SIG-M5 (cell line): ENCODE measurements at places on chromosomes 11 and 22.

DNA sequence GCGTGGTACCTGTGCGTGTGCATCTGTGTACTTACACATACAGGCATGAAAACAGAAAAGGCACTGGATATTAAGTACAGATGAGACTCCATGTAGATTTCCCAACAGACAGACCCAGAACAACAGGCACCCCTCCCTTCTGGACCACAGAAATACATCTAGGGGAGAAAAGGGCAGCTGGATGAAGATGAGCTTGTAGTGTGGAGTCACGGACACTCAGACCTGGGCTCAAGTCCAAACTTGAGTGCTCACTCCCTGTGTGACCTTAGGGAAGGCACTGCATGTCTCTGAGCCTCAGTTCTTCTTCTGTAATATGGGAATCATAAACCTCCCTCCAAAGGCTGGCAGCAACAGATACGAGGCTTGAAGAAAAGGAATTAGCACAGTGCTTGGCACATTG, 108.9 kb downstream of the GALNT18 start:
- no peak for DNase-seq

- DNase-seq, result no peak
Observed at GRCh38 chr11:84089072-84090057, 803.2 kb upstream of the CCDC90B start.

DNA sequence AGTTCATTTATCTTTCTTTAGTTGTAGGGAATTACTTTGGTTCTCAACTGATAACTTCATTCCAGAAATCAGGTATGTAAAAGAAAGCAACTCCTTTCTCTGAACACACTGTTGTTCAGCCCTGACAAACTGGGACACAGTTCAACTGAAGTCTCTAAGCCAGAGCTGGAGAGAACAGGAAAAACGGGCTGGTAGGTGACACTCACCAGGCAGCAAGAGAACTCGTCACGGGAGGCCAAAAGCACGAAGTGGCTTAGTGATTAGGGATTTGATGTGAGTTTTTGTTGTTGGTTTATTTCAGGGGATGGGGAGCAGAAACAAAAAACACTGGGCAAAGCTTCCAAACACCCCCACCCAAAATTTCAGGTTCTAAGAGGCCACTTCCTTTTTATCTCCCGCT, 54.1 kb downstream of the MYH9 start:
- no peak for DNase-seq

- DNase-seq, result no peak
Observed at GRCh38 chr11:117478126-117478860, 150.6 kb downstream of the CEP164 start.

DNA sequence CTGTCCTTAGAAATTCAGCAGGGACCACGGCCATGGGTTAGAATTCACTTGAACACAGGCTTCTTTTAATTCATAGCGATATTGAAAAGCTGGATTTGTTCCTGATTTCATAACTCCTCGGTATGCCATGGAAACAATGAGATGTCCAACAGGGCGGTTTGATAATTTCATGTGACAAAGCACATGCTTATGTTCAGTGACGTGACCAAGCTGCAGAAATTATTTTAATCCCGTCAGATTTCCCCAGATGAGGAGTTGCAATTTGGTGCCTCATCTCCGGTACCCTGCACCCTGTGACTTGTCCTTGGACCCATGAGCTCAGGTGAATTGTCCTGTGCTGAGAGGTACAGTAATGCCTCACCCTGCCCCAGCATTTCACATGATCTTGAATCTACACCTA, 81.7 kb downstream of the C11orf91 start:
- no peak for DNase-seq

GRCh38 chr11:34509336-34509876, 4.2 kb downstream of the ELF5 start:
- no peak for DNase-seq

- no peak for DNase-seq
Observed at GRCh38 chr11:78319453-78319955, 98.1 kb downstream of the GAB2 start.

DNA sequence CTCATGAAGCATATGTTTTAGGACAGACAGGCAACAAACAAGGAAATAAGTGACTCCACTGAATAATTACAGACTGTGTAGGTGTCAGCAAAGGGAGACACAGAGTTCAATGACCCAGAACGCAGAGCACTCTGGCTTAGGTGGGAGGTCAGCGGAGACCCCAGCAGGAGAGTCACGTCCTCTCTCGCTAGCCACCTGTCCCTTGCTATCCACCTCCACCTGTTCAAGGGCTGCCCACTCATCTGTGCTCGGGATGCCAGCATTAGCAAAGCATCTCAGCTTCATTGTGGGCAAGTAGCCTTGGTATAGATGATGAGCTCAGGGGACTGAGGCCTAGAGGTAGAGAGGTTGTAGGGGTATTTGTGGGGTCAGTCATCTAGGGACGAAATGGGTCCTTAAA, 21.8 kb upstream of the ATXN10 start:
- DNase-seq, result no peak

GRCh38 chr11:44670794-44671193, 56.0 kb upstream of the TSPAN18 start:
- DNase-seq, result no peak

- no peak for DNase-seq
Observed at GRCh38 chr22:39138357-39138997, 14.0 kb downstream of the CBX7 start.

DNA sequence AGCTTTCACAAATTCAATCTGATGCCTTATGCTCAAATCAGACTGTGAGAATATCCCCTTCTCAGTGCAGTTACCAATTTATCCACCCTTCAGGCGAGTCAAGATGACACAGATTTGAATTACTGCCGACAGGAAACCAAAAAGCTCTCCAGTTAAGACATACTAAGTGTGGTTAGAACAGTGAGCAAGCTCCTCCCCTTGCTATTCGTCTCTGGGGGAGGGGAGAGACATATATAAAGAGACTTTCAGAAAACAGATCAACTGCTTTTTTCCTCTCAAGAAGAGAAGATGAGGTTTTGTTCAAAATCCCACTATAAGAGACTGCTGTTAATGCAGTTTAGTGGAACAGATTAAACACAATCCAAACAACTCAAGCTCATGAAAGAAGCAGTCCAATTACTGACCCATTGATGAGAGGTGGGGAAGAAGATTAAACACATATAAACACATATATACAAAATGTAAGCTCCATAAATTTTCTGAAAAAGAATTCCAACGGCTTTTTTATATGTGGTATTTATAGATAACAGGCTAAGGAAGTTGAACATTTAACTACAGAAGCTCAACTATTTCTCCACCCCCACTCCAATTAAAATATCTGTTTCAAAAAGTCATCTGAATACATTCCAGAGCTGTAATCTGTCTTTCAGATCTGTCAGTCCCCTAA, 102.7 kb downstream of the MRTFA start:
- DNase-seq, result no peak

- DNase-seq, result no peak
Observed at GRCh38 chr11:108945341-108945740, 280.5 kb downstream of the DDX10 start.

DNA sequence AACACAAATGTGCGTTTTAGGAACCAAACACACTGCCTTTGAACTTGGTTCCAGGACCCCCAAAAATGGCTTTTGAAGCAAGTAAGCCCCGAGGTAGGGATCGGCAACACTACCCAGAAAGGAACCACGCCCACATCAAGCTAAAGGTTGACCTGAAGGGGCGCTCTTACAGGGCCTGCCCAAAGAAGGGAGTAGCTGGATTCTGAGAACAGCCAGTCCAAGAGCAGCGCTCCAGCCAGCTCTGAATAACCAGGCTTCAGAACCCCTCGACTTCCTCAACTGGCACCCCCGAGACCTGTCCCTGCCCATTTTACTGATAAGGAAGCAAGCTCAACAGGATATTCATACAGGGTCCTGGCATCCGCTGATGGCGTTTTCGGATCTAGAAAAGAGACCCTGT, 18.9 kb upstream of the MOB2 start:
- DNase-seq, result no peak

DNA sequence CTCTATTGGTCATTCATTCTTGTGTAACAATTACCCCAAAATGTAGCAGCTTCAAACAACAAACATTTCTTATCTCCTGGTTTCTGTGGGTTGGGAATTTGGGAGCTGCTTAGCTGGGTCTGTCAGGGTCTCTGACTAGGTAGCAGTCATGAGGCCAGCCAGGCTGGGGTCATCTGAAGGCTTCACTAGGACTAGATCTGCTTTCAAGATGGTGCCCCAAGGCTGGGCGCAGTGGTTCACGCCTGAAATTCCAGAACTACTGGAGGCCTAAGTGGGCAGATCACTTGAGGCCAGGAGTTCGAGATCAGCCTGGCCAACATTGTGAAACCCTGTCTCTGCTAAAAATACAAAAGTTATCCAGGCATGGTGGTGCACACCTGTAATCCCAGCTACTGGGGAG, 13.1 kb upstream of the SPDYC start:
- no peak for DNase-seq

DNA sequence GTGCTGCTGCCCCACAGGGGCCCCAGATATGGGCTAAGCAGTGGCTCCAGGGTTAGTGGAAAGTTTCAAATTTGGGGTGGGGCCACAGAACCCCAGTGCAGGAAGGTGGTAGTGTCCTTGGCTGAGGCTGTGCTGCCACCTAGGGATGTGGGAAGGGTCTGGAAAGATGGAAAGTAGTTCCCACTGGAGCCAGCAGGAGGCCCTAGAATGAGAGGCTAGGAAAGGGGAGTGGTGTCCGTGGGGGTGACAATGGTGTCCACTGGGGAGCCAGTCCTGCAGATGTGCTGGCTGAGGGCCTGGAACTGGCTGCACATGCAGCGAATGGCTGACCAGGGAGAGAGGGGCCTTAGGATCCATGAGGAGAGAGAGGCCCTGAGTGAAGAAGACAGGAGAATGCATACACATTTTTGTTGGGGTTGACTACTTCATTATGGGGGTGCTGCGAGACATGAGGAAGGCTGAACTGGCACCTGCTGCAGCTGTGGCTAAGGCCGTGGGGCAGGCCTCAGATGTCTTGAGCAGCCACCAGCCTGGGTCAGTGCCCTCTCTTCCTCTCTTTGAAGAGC, 21.1 kb downstream of the RFPL3 start:
- no peak for DNase-seq

DNA sequence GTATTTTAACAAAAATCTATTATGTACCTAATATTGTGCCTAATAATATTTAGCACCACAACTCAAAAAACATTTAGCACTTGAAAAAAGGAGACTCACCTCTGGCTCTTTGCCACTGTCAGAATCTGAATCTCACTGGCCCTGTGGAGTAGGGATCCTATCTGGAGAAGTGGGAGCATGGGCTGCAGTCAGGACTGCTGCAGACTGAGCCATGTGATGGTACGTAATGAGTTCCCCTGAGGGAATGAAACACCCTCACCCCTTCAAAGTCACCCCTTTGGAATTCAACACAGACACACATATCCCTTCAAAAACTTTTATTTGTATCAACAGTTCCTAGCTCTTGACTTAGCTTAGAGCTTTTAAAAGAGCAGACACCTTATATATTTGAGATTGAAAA, 6.5 kb downstream of the PTPMT1 start:
- no peak for DNase-seq

DNA sequence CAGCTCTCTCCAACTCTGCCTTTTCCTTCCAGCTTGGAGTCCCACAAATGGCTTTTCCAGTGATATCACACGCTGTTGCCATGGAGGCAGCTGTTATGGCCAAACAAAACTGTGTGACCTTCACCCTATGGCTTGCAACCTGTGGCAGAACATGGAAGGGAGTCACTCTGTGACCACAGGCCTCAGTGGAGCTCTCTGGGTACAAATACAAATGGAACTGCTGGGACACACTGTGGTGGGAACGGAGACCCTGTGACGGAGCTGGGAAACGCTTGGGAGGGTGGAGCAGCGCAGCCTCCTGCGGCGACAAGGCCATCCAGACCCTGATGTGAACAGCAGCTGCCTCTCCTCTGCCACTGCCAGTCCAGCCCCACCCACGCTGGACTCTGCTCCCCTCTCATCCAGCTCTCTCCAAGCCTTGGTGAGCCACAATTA, 162.5 kb downstream of the ETS1 start:
- no peak for DNase-seq

GRCh38 chr11:78380615-78381051, 37.0 kb downstream of the GAB2 start:
- no peak for DNase-seq

DNA sequence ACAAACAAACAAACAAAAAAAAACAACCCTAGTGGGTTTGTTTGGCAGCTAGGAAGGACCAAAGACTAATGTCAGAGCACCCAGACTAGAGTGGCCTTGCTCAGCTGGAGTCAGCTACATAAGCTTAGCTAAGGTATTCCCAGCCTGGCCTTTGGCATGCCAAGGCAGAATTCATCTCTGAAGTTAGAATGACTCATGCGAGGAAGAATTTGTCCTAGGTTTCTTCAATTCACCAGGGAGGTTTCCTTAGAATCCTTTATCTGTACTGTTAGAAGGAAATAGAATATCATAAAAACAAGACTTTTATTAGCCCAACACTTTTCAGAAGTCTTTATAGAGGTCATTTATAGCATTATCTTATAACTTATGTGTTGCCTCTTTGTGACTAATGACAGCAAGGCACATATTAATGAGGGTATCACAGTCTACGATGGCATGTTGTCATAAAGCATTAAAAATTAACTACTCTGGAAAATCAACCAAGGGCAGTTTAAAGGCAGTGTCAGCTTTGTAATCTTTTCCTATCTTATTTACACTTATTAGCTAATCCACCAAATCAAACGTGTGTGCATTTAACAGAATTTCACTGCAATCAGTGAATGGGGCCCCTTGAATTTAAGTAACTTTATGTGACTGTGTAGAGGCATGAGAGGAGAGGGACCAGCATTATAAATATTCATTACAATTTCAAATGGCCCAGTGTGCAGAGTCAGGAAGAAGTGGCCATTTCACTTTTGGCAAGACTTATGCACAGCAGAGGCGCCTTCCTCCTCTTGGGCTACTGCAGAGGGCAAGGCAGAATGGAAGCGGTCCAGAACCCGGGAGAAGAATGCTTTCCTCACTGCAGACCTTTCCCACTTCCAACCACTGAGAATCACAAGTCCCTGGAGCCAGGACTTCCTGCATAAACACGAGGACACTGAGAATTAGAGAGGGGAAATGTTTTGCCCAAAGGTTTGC, 36.3 kb downstream of the SLC5A1 start:
- no peak for DNase-seq

DNA sequence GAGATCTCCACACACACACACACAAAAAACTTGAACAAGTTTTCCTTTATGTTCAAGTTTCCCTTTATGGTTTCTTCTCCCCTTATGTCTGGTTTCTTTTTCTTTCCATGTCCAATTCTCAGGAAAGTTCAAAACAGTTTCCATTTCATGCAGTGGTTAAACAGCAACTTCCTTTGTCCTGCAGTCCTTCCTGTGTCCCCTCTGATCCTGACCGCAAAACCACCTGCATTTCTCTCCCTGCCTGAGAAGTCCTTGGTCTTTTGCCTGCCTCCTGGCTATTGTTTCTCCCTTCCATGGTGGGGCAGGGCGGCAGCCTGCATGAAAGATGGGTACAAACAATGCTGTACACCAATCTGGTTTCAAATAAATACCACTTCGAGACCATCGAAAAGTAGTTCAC, 58.3 kb upstream of the SORL1 start:
- no peak for DNase-seq

GRCh38 chr11:19355601-19356000, 114.9 kb upstream of the E2F8 start:
- no peak for DNase-seq
